Naive B cell (primary cell): ENCODE measurements at places on chromosomes 12 and 14.

GRCh38 chr14:55604488-55604887 is 24.5 kb downstream of the KTN1 start:
- no peak for DNase-seq

GRCh38 chr12:106721915-106722314 is 52.6 kb upstream of the RIC8B start:
- DNase-seq, result no peak

DNA sequence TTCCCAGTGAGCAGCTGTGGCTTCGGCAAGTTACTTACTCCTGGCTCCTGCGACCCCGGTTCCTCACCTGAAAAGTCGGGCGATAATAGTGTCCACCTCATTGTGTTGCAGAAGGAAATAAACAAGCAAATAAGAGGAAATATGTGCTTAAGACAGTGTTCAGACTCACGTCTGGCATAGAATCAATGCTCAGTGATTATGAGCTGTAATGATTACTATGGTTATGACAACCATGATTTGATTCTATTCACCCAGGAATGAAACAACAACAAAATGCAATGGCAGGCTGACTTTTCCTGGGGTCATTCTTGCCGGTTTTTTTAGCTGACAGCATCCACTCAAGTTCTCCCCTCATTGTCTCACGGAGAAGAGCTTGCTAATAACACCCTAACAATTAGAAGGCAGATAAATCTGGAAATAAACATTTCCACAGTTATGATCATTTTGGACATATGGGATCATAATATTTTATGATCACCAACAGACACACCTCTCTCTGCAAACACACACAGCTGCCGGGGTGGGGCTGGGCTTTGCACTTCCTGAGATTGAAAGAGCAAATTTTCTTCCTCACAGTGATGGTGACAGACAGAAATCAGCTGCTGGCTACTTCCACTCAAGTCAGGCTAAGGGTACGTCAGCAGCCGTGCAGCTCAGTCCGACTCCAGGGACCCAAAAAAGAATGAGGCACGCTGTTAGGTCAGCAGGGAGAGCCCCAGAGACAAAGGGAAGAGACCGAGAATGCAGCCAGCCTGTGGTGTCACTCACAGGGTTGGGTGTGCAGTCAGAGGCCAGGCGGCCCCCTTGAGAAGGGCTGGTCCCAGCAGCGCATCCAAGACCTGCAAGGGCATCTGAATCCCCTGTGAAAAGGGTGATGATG is 158.0 kb downstream of the RIMBP2 start:
- no peak for DNase-seq

DNA sequence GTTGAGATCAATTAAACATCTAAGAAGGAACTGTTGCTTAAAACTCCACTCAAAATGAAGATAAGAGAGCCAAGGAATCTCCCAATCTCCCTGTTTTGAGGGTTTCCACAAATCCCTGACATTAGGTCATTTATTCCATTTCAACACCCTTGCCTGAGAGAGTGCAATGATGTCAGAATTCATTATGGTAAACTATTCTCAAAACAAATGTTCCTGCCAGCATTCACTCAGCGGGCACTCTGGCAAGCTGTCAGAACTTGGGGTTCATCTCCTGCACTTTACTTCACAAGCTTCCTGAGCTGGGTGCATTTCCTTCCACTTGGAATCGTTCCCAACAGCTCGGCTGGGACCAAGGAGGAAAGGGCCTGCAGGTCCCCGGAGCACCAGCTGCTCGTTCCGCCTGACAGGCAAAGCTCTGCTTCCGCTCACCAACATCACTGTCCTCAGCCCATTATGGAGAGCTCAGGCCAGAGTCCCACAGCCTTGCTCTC is 117.8 kb downstream of the TTC7B start:
- DNase-seq, result no peak

DNA sequence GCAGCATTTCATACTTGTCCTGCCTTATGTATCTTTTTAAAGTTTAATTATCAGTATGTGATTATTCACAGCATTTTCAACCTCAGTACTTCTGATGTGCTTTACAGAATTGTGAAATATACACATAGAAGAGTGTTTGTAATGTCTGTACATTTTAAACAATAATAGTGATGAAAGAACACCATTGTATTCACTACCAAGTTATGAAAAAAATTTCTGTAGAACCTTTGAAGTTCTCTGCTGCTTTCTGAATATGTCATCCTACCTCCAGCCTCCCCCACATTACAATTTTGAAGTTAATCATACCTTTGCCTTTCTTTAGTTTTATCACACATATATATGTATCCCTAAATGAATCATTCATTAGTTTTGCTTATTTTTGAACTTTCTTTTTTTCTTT is 24.8 kb downstream of the FRMD6 start:
- no peak for DNase-seq

DNA sequence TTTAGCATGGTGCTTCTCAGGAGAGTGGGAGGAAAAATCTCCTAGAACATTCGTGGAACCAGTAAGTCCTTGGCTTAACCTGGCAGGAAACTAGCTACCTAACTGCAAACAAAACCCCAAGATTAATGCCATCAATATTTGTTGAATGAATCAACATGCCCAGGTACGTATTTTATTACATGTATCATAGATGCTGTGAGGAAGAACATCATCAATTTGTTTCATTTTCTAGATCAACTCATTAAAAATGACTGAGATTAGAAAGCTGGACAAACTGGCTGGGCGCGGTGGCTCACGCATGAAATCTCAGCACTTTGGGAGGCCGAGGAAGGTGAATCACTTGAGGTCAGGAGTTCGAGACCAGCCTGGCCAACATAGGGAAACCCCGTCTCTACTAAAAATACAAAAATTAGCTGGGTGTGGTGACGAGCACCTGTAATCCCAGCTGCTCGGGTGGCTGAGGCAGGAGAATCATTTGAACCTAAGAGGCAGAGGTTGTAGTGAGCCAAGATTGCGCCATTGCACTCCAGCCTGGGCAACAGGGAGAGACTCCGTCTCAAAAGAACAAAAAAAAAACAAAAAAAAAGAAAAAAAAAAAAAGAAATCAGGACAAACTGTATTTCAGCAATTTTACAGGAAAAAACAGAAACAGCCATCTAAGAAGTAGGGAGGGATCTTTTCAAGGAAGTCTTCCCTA is 88.7 kb downstream of the NTN4 start:
- no peak for DNase-seq

GRCh38 chr12:103100257-103100831 is 142.9 kb downstream of the ASCL1 start:
- no peak for DNase-seq

DNA sequence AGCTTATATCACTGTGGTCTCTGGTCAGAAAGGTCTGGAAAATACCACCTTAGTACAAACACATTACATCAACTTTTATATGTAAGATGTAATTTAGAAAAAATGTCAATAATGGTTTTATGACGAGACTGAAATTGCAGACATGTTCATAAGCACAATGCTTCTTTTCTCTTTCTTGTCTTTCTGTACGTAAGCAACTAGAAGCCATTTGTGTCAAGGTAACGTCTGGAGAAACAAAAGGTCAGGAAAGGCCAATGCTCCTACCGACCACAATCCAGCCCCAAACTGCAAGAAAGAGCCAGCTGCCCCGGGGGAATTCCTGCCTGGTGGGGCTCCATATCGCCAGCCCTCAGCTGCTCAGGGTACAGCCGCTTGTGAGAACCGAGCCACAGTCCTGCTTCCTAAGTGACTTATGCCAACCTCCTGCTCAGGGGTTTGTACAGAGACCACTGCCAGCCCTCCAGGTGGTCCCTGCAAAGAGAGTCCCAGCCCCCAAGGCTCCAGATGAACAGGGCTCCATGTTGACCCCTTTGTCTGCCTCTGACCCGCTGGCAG is 6.3 kb downstream of the ZNF839 start:
- DNase-seq, result no peak

GRCh38 chr14:50647282-50647681 is 20.8 kb downstream of the SAV1 start:
- DNase-seq, result peak; percentile 33

DNA sequence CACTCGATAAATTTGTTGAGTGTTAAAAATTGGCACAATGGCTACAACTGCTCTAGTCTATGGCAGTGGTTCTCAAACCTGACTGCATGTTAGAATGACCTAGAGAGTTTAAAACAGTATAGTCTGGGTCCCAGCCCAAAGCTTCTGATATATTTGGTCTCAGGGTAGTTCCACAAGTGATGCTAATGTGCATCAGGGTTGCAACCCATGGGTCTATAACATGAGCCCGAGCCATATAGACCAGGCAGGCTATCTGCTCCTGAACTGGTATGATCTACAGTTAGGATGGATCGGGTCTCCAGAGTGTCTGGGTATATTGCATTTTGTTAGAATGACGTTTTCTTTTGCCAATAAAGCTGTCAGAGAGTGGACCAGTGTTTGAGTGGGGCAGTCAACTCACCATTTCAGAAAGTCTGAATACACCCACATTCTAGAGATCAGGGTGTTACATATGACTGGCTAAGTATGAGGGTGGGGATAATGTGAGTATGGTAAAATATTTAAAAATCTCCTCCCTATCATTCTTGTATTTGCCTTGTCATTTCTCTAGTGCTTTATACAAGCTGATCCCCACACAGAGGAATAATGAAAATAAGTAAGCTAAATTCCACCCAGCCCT is 80.9 kb downstream of the FRMD6 start:
- DNase-seq, result no peak

DNA sequence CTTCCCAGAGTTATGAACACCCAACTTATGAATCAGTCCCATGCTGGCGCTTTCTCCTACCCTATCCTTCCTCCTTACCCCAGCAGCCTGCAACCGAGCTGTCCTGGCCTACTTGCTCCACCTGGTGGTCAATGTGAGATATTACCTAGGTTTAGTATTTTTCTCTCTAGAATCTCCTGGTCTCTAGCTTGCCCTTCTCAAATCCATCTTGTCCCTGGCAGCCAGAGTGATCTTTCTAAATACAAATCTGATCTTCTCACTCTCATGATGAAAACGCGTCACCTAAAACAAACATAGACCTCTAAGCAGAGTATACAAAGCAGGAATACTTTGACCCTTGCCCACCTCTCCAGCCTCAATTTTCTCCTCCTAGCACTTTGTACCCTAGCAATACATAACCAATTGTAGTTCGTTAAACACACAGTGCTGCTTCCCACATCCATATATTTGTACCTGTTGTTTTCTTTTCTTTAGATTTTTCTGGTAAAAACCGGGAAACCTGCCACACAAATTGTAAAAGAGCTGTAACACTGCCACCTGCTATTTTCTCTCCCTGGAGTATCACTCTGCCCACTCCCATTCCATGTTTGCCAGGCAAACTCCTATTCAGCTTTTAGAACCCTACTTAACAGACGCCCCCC is 20.0 kb upstream of the TCP11L2 start:
- DNase-seq, result peak; percentile 36

DNA sequence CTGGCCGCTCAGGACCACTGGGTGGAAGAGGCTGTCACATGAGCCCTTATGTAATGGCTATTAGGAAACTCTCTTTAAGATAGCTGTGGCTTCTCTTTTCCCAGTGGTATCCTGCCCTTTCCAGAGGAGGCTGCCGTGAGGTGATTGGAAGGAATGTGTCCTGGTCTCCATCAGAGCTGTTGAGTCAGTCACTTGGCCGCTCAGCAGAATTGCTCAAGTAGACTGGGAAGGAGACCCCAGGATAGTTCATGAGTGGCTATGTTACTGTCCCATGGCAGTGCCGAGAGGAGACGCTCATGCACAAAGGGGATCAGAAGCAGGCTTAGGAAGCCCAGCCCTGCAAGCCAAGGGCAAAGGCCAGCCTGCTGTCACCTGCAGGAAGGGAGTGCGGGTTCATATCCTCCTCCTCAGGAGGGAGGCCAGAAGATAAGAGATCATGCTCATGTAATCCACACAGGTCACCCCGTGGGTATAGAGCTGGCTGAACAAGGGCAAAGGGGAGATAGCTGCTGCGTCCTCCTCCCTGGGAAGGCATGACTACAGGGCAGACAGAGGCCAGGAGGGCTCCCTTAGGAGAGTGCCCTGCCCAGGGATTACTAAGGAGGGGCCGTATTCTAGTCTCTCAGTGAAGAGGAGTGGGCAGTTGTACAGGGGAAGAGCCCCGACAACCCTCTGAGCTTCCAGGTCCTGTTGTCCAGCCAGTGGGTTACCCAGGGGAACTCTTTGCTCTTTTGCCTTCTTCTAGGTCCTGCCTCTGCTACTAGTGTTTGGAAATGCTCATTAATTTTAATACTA is 137.0 kb upstream of the MAX start:
- DNase-seq, result no peak

GRCh38 chr12:101407049-101407435 is 530 bp downstream of the ARL1 start:
- DNase-seq, result peak; percentile 2

- no peak for DNase-seq
Measured at GRCh38 chr12:113346353-113346752, 11.4 kb upstream of the SLC8B1 start.

GRCh38 chr12:10372559-10372958 is 17.3 kb downstream of the KLRK1 start:
- DNase-seq, result no peak

GRCh38 chr12:80681287-80681686 is 26.1 kb upstream of the MYF6 start:
- no peak for DNase-seq

- no peak for DNase-seq
Measured at GRCh38 chr14:23582906-23583760, 4.5 kb upstream of the JPH4 start.

- no peak for DNase-seq
Measured at GRCh38 chr14:53788566-53788965, 168.1 kb downstream of the BMP4 start.

DNA sequence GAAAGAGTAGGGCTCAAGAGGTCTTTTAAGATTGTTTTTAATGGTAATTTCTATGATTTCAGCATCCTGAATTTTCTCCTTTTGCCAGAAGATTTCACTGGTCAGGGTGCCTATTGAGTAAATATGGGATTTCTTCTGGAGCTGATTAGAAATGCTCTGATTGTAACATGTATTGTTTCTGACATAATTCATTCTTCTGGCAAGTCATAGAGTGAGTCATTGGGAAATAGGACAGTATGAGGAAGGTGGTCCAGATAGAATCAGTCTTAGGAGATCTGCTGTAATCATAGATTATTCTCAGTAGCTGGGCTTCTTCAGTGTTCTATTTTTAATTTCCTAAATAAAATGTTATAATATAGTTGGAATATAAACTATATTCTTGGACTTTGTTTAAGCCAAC is 182.0 kb upstream of the NAV3 start:
- DNase-seq, result no peak

GRCh38 chr14:57714487-57714931 is 151.4 kb downstream of the SLC35F4 start:
- no peak for DNase-seq

DNA sequence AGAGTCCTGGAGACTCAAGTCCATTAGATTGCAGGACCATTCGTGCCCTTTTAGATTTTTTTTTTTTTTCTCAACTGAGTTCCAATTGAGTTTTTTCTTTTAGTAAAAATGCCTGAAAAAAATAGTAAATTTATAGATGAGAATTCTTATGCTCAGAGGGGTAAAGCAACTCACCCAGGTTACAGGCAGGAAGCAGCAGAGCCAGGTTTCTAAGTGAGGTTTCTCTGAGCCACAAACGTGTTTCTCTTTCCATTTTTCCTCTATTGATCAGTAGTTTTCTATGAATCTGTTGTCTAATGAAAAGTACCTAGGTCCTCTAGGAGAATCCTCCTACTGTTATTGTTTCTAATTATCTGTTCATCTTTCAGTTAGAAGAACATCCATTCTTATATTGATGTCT is 66.4 kb upstream of the C12orf71 start:
- DNase-seq, result no peak

GRCh38 chr12:56645201-56645716 is 525 bp downstream of the ATP5F1B start:
- no peak for DNase-seq
